ENCODE measurements at places on chromosomes 12 and 14.

DNA sequence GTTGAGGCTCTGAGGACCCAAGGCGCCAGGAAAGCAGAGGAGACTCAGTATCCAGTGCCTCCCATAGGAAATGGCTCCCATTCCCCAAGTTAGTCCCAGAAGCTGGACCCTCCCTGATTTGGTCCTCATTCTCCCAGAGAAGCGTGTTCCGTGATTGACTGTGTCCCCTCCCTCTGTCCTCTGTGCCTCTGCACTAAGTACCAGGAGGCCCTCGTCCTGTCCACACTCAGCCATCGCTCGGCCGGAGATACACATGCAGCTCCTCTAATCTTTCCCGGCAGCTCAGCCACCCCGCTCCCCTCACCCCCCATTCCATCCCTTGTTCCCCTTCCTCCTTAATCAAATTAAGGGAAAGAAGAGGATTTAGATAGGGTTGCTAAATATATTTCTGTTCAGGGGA, 28.3 kb upstream of the ATP2A2 start:
- DNase-seq, result no peak

DNA sequence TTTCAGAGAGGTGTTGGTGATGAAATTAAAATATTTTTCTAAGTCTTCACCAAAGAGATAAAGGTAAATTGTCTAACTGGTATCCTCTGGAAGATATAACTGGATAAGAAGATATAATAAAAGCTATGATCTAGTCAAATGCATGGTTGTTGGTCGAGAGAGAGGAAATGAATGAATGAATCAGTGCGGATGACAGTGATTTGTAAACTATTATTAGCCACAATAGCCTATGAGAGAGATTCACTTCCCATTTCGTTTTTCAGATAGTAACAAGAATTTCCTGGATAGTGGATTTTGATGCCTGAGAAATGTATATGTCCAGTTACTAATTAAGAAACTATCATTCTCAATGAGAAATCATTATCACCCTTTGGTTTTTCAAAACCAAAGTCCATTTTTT, 63.1 kb downstream of the HEATR5A start:
- DNase-seq, result no peak

GRCh38 chr12:93916402-93916801, 232.0 kb upstream of the PLXNC1 start:
- DNase-seq, result no peak

- no peak for DNase-seq
Measured at GRCh38 chr12:42261708-42262107, 23.7 kb upstream of the YAF2 start.

- no peak for DNase-seq
Measured at GRCh38 chr14:76984297-76984696, 44.2 kb downstream of the IRF2BPL start.
